ENCODE measurements at places on chromosomes 7 and 10.
A peak's percentile ranks its signal among the peaks of the same experiment; 100 is the strongest.

- DNase-seq, result no peak
Observed at GRCh38 chr7:73696372-73696771, 13.0 kb downstream of the BUD23 start.

DNA sequence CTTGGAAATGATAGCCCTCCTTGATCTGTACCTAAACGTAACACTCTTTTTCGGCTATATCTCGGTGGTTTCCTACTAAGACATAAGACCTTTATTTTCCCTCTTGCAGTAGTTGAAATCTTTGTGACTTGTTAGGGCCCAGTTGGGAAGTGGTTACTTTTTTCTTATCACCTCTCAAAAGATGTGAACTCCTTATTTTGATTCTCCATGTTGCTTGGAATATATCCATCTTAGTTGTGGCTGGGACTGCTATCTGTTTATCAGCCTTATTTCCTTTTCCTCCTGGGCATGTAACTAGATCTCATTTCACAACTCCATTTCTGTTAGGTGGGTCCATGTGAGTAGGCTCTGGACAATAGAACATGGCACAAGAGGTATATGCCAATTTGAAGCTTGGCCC, 4.1 kb upstream of the CPED1 start:
- no peak for DNase-seq

DNA sequence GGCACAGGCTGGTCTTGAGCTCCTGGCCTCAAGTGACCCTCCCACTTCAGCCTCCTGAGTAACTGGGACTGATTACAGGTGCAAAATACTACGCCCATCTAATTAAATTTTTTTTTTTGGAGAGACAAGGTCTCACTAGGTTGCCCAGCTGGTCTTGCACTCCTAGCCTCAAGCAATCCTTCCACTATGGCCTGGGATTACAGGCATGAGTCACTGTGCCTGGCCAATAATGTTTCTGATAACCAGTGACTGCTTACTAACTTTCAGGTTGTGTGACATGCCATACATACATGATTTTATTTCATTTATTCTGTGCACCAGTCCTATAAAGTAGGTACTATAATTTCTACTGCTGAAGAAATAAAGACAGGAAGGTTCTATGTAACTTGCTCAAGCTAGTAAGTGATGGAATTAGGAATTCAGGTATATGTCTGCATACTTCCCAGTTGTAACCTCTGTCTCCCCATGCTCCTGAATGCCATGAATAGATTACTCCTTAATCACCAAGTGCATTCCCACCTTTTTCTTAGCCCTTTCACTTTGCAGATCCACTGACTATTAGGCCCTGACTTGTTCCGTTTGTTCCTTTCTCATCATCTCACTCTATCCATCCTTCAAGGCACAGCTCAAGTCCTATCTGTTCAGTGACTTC, 28.1 kb downstream of the MCU start:
- DNase-seq, result no peak

DNA sequence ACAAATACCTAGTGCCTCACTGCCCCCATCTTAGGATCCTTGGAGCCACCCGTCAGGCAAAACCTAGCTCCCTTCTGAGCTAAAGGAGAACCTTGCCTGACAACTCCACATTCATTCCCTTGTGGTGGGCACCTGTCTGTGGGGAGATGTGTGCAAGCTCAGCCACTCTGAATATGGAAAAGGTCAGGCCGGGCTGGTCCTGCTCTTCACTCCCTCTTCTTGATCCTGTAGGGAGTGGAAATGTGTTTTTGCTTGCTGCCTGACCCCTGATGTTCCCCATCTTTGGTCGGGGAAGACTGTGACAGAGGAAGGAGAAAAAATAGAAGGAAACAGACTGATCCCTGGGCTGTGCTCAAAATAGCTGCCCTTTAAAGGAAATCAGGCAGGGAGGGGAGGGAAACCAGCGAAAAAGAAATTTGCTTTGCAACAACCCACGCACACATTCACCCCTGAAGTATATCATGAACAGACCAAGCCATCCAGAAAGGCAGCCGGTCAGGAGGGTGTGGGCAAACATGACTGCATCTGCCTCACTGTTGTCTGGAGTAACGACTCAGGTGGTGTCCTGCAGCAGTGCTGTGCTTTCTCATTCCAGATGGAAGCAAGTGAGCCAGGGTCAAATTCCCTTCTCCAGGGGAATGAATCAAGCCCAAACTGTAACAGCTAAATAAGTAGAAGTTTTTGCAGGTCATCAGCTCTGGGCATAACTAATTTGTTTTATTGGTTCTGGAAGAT, 74.0 kb downstream of the SCRN1 start:
- DNase-seq, result no peak

DNA sequence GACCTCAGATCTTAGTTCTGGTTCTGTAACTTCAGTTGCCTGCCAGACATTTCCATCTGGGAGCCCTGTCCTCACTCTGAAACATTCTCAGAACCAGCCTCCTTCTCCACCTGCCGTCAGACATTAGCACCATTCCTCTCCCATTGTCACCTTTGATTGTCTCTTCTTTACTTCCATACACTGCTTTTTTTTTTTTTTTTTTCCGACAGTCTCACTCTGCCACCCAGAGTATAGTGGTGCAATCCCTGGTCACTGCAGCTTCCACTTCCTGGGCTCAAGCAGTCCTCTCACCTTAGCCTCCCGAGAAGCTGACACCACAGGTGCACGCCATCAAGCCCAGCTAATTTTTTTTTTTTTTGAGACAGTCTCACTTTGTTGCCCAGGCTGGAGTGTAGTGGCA, 21.1 kb upstream of the HIPK2 start:
- DNase-seq, result no peak

DNA sequence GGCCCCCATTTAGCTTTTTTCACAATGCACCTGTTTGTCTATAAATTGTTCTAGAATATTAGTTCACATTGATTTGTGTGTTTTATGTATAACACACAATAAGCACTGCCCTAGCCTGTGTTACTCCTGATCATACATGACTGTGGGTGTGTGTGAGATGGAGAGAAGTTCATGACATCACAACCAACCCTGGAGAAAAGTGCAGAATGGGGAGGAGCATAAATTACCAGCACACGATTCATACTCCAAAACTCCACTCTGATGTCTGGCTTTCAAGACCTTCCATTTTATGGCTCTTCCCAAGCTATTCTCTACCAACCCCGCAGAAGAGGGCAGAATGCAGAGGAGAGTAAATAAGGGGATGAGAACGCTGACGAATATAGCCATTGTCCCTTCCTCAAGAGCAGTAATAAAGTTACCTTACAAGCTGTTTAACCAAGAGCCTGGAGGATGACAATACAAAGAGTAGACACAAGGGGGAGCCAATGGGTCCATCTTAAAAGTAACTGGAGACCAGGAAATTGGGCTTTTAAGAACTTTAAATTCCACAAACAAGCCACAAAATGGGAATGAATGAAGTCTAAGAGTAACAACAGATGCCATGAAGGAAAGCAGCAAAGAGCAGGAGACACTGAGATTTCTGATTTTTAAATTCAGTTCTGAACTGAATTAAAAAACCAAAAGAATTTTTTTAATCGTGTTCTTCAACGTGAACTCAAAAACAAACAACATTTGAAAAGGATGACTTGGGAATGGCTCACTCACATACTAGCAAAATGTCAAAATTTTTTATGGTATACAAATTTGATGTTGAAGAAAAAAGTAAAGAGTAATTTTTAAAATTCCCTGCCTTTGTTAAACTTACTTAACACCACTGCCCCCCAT, 159.6 kb downstream of the PARD3 start:
- peak; percentile 45 for DNase-seq

GRCh38 chr7:86747698-86748097, 104.0 kb downstream of the GRM3 start:
- no peak for DNase-seq

- DNase-seq, result no peak
Observed at GRCh38 chr7:108480311-108480710, 24.1 kb upstream of the NRCAM start.

Data from AG09309 (cell line).